Pancreas (tissue), 10 donors: ENCODE measurements at places on chromosomes 13 and 19. TPM values are rescaled to one million over a fixed set of nuclear protein-coding genes. Genes with fewer than 3 reads are reported as not detected.

ZNF814 gene
- polyA plus RNA-seq = 10.8 TPM

DNA sequence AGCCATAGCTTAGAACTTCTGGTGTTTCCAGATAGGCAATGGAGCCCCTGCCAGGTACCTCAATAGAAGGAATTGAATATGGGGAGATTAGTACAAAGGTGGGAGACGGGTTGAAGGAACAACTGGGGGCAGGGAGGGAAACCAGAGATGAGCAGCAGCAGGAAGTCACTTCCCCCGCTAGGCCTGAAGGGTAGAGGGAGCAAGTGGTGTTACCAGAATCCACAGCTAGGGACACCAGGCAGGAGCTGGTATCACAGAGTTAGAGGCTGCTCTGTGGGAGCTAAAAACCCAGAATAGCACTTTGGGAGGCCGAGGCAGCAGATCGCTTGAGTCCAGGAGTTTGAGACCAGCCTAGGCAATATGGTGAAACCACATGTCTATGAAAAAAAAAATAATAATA lies 15.3 kb upstream of the HNRNPUL1 start:
- DNase-seq = no peak
- no peaks in the 10 kb centered on the region for H3K27me3 ChIP-seq
- H3K4me3 ChIP-seq = no peak overlapping the region
- H3K27ac ChIP-seq = no peak overlapping the region
- H3K4me1 ChIP-seq = no peaks in the 10 kb centered on the region

DNA sequence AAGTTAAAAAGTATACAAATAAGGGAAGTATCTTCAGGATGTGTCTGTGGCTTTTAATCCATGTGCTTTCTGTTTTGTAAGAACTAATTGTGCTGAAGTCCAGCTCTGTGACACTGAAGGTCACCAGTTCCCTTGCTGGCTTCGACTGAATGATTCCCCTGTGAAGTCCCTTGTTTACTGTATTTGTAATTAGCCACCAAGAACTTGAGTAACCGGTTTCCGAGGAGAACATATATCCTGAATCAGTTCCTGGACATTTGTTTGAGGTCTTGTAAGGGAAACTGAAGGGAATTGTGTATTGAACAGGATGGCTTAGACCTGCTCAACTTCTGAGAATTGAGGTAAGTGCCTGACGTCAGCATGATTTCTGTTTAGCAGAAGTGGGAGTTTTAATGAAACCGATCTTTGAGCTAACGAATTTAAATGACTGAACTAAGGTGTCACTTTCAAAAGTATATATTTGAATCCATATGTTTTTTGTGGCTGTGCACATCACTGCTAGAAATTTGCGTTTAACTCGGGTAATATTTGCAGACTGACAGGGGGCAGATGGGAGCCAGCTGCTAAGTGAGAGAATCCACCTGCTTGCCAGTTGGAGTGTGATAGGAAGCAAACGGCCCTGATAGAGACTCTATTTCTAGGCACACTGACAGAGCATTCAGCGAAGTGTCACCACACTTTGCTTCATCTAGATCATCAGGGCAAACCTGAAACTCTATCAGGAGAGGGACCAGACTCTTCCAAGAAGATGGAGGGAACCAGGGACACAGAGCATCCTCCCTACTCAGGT lies 530.0 kb downstream of the RFC3 start:
- no peaks in the 10 kb centered on the region for H3K27me3 ChIP-seq
- H3K27ac ChIP-seq = peak overlapping the region; percentile 71
- H3K4me1 ChIP-seq = peaks cover 22% of the 10 kb centered on the region
- no peaks in the 10 kb centered on the region for H3K36me3 ChIP-seq
- no peak for DNase-seq

SELENOV gene
- polyA plus RNA-seq = not detected

- no peaks in the 10 kb centered on the region for H3K36me3 ChIP-seq
- no peak overlapping the region for H3K4me3 ChIP-seq
- DNase-seq = no peak
- no peak overlapping the region for H3K27ac ChIP-seq
These were observed 326.0 kb downstream of the TEX29 start for GRCh38 chr13:111646456-111646855.

- no peaks in the 10 kb centered on the region for H3K27me3 ChIP-seq
- H3K4me3 ChIP-seq = no peak overlapping the region
- H3K36me3 ChIP-seq = no peaks in the 10 kb centered on the region
- no peak overlapping the region for H3K27ac ChIP-seq
- DNase-seq = no peak
These were observed 125.7 kb downstream of the TNFRSF19 start for GRCh38 chr13:23695711-23696464.

ERVV-1 gene
- polyA plus RNA-seq = not detected

- no peak overlapping the region for H3K4me3 ChIP-seq
- no peaks in the 10 kb centered on the region for H3K27me3 ChIP-seq
- peak overlapping the region; percentile 22 for H3K27ac ChIP-seq
- peaks cover 14% of the 10 kb centered on the region for H3K4me1 ChIP-seq
- peak; percentile 81 for DNase-seq
These were observed 221.8 kb upstream of the UBL3 start for GRCh38 chr13:30071969-30072817.

DNA sequence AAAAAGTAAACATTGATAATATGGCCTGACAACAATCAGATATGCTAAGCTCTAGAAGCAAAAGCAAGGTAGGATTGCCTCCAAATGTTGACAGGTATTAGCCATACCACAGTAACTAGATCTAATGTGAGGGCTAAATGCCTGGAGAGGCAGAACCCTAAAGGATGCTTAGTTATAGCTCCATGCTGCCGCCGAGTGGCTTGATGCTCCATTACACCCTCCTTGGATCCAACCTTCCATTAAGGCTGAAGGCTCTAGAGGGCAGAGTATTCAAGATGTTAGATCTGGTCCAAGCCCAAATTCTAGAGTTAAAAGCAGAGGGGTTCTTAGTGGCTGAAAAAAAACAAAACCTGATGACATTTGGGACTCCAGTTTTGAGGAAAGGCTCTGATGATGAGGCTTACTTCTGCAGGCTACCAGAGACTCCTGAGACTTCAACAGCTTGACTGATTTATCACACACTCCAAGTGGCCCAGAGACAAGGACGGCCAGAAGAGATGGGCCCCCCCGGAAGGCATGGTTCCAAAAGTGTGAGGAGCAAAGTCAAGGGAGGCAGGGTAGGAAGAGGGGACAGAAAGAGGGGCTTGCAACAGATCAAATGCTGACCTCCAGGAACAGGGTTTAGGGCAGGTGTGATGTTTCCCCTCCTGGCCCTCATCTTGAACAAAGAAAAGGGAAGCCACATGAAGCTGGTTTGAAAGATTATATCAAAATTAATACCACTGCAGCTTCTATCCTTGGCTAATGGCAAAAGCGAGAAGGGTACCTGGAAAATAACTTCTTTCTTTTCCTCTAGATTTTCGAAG lies 21.9 kb upstream of the CPB2 start:
- no peak overlapping the region for H3K27ac ChIP-seq
- no peak overlapping the region for H3K4me3 ChIP-seq
- H3K4me1 ChIP-seq = no peaks in the 10 kb centered on the region
- H3K27me3 ChIP-seq = no peaks in the 10 kb centered on the region
- DNase-seq = peak; percentile 82
- H3K36me3 ChIP-seq = no peaks in the 10 kb centered on the region

TLE2 gene
- 81.9 TPM for polyA plus RNA-seq

DNA sequence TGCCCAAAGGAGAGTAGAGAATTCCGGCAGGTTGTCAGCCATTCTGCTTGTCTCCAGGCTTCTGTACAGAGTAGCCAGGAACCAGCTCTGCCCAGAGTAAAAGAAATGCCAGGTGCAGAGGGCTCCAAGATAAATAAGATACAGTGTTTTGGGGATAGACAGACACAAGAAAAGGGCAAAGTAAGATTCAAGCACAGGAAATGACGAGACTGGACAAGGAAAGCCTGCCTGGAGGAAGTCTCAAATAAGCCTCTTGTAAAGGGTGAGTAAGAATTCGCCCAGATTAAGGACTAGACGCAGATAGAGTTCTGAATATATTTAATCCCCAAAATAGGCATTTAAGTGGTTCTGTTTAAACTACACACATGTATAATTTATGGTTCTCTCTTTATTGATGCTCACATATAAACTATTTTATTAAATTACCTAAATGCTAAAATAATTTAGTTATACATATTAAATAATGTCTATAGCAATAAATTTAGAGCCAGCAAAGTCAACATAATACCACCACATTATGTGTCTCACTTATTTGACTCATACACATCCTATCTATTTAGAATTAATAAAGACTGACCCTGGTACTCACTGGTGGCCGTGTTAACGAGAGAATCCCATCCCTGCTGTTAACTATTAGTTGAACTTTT lies 98.4 kb upstream of the RAP2A start:
- H3K27me3 ChIP-seq = no peaks in the 10 kb centered on the region
- no peak for DNase-seq
- no peaks in the 10 kb centered on the region for H3K36me3 ChIP-seq
- H3K4me3 ChIP-seq = no peak overlapping the region
- H3K27ac ChIP-seq = no peak overlapping the region
- H3K4me1 ChIP-seq = peaks cover 15% of the 10 kb centered on the region

GRCh38 chr13:75481176-75482069 lies 546 bp downstream of the TBC1D4 start:
- H3K4me1 ChIP-seq = peaks cover 13% of the 10 kb centered on the region
- H3K27ac ChIP-seq = peak overlapping the region; percentile 90
- H3K4me3 ChIP-seq = peak overlapping the region; percentile 66

MYO1F gene
- 1.9 TPM for polyA plus RNA-seq

ZAR1L gene
- not detected for polyA plus RNA-seq

SSC5D gene
- polyA plus RNA-seq = 2.1 TPM
